ENCODE measurements at places on chromosomes 4 and X.

GRCh38 chrX:55709735-55710134 is 7.8 kb upstream of the RRAGB start:
- no peak for DNase-seq

GRCh38 chr4:104449537-104449936 is 45.2 kb downstream of the CXXC4 start:
- no peak for DNase-seq

- DNase-seq, result no peak
Observed at GRCh38 chrX:37875675-37876074, 28.3 kb upstream of the DYNLT3 start.

DNA sequence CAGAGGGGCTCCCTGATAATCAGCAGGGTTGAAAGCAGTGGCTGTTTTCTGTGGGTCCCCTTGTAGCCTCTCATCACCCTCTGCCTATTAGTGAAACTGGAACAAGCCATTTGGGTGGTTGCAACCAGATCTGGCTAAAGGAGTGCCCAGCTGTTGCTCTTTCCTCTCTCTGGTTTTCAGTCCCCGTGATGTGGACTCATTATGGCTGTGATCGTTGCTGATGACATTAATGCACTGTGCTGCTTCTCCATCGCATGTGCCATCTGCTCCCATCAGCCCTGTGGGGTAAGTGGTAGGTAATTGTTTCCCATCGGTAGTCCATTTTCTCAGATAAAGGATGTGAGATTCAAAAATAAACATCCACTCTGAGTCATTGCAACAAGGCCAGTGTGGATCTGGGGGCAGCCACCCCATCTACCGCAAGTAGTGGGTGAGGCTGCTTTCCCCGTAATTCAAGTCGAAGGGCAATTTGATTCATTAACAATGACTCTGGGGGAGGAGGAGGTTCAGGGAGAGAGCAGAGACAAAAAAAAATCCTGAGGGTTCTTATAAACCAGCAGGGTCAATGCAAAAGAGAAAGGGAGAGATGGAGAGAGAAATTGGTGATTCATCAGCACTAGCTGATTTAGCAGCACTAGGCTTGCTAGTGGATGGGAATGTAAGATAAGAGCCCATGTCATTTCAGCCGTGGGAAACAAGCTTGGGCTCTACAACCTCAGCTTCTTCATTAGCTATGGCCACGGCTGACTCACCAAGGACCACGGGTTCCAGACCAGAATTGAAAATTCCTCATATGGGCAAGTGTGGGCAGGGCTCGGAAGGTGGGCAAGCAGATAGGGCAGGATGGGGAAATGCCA is 357.8 kb downstream of the MID1IP1 start:
- peak; percentile 14 for DNase-seq

GRCh38 chr4:5845035-5845905 is 47.6 kb downstream of the CRMP1 start:
- no peak for DNase-seq

DNA sequence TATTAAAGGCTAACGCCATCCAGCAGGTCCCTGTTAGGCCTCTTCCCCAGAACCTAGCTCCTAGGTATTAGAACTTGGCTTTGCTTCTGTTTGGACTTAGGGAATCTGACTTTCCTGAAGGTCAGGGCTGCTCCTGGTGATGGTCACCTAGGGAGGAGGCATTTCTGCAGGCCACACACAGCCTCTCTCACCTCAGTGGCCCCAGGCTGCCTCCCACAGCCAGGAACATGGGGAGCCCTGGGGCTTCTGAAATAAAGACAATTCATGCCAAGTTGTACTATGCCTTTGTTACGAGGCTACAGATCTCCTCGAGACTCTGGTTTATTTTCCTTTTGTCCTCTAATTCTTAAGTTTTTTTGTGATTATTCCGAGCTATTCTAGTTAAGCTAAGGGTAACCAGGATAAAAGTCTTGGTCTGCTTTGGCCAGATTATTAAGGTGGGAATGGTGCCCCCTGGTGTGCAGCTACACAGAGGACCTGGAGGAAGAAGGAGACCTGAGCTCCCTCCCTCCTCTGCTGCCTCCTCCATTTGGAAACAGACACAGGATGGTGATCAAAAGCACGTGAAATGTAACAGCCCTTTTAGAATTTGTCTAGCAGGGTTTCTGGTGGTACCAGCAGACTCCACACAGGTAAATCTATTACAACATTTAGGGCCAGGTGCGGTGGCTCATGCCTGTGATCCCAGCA is 131.0 kb downstream of the DCLK2 start:
- peak; percentile 71 for DNase-seq

DNA sequence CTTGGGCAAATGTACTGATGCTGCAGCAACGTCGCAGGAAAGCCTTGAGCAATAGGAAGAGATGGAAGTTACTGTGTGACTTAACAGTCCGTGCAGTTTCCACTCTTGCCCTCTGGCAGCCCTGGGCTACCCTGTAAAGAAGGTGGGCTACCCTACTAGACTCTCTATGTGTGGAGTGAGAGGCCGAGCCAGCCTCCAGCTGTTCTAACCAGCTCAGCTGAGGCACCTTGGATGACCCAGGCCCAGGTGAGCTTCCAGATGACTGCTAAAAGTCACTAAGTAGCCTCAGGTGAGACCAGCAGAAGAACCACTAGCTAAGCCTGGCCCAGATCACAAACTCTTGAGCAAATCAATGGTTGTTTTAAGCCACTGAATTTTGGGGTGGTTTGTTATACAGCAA is 34.9 kb upstream of the PPP2R2C start:
- no peak for DNase-seq

DNA sequence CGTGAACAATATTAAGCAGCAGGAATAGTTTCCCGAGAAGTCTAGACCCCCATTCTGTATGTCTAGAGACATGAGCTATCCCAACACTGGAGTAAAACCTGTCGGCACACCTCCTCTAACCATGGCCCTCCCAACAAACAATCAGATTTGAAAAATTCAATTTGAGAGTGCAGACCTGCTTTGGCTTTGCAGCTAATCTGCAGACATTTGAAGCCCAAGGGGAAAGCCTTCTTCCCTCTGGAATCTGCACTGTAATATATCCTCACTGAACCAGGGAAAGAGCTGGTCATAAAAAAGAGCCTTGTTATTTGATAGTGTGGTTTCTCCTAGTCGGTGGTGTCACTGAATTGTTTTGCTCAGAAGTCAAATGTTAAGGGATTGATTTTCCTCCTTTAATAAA is 44.6 kb upstream of the KLHL34 start:
- no peak for DNase-seq

- DNase-seq, result no peak
Observed at GRCh38 chr4:140254651-140255299, 100.8 kb upstream of the MAML3 start.

- peak; percentile 57 for DNase-seq
Observed at GRCh38 chr4:132396636-132397035, 752.5 kb upstream of the PCDH10 start.

- no peak for DNase-seq
Observed at GRCh38 chr4:81919223-81919622, 447.5 kb upstream of the RASGEF1B start.

DNA sequence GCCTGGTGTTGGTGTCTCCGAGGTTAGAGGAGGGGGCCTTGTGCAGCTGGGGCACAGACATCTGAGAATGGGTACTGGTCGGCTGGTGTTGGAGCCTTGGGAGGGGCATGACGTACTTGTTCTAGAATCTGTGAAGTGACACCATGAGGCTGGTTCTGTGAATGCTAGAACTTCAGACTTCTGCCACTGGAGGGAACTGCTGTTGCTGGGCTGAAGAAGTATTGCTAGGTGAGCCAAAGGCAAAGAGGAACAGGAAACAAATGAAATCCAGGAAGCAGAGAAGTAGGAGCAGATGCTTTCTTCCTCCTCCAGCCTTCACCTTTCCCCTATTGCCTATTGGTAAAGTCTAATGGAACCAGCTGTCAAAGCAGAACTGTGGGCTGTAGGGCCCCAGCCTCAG is 120.9 kb upstream of the DDIT4L start:
- DNase-seq, result no peak

DNA sequence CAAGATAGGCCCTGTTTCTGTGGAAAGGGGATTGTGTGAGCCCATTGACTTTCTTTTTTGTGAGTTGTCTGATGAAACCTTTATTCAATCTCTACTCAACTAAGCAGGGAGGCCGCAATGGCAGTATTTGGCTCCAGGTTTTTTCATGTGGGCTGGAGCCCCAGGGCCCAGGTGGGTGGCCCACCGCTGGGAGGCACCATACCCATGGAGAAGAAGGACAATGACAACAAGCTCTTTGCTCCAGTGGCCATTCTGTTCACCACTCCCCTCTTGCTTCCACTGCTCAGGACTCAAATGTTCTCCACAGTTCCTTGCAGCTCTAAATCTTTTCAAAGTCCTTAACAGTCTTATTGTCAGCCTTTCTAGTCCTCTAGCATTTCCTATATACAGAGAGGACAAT is 54.1 kb downstream of the HOPX start:
- DNase-seq, result no peak

- no peak for DNase-seq
Observed at GRCh38 chr4:105630670-105631655, 77.5 kb downstream of the INTS12 start.

DNA sequence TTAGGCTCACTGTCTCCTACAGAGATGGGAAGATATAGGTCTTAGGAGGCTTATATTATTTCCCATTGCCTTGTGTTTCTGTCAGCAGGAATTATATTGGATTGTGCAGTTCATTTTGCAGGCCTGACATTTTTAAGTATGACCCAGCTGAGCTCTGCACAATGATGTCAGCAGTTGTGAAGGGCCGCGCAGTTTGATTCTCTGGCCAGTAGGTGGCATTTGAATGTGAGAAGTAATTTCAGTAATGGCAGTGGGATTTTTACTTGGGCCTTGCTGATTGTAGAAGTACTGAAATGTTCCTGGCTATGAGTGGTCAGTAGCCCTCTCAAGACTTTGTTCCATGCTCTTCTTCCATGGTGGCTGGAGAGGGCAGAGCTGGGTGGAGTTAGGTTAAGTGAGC is 247.2 kb upstream of the MTMR8 start:
- no peak for DNase-seq

DNA sequence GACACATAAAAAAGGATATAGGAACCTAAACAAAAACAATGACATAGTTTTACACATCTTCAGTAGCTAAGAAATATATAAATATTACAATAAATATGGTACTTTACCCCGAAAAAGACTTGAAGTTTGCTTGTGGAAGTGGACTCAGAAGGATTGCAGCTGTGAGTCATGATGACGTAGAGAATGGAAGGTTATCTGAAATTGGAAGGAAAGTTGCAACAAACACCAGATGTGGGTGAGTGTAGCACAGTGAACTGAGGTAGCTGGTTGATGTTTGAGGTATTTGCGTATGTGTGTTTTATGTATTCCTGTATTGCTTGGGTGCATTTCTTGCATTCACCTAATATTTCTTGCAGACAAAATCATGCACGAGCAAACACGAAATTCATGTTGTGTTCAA is 113.0 kb downstream of the ARX start:
- peak; percentile 39 for DNase-seq
